Activated CD4-positive, alpha-beta T cell treated with anti-CD3 and anti-CD28 coated beads, Interleukin-2, amount 10 ng/mL, durations not matched to agents 24 days and 14 days (primary cell): ENCODE measurements at places on chromosomes 7 and 10. TPM values are rescaled to one million over a fixed set of nuclear protein-coding genes. Genes with fewer than 3 reads are reported as not detected.
A peak's percentile ranks its signal among the peaks of the same experiment; 100 is the strongest.

Gene STN1
- total RNA-seq = 23.6 and 24.1 TPM in 2 replicates

Gene PCGF5
- total RNA-seq = 42.1 and 45.4 TPM in 2 replicates

Gene CUBN
- 0.07 and 0.40 TPM in 2 replicates for total RNA-seq

Gene STOX1
- 0.76 and 0.82 TPM in 2 replicates for total RNA-seq

- H3K27ac ChIP-seq = no peak overlapping the region
- no peak for DNase-seq
- H3K36me3 ChIP-seq = no peaks in the 10 kb centered on the region
- peaks cover 4% of the 10 kb centered on the region for H3K27me3 ChIP-seq
Observed at GRCh38 chr10:132508581-132509443, 28.8 kb upstream of the INPP5A start.

DNA sequence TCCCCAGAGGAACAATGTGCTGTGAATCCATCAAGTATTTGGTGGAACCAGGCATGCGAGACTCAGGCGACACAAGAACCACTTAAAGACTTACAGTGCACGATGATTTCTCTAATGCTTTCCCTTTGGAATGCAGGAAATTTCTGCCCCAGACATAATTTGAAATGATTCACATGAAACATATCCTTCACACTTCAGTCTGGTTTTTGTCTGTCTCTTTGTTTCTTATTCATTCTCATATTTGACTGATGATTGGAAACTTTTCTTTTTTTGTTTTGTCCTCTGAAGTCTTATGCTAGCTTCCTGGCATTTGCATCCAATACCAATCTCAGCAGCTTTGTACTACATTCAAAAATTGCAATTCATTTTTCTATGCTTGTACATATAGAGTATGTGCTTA is 502.8 kb downstream of the PHTF2 start:
- H3K27me3 ChIP-seq = no peaks in the 10 kb centered on the region
- H3K4me3 ChIP-seq = no peak overlapping the region
- no peak overlapping the region for H3K27ac ChIP-seq
- H3K36me3 ChIP-seq = no peaks in the 10 kb centered on the region
- H3K4me1 ChIP-seq = no peaks in the 10 kb centered on the region

DNA sequence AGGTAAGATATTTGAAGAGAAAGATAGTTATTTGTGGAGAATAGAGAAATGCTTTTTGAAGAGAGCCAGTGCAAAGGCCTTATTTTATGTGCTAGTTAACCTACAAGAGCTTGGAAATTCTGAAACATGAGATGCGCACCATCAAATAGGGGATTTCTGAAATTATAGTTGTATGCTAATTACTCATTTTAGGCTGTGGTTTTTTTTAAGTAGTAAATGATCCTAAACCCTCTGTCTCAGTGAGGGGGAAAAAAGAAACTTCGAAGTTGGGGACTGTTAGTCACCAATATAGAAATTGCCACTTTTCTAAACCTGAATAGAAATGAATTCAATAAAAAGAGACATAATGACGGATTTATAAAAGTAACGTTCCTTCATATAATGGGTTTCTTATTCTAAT is 119.3 kb upstream of the MDFIC start:
- no peaks in the 10 kb centered on the region for H3K27me3 ChIP-seq
- peaks cover 1% of the 10 kb centered on the region for H3K36me3 ChIP-seq
- DNase-seq = no peak
- peaks cover 41% of the 10 kb centered on the region for H3K4me1 ChIP-seq
- H3K27ac ChIP-seq = peak overlapping the region; percentile 96
- peak overlapping the region; percentile 47 for H3K4me3 ChIP-seq

GRCh38 chr7:137717811-137718271 is 128.9 kb downstream of the DGKI start:
- H3K4me1 ChIP-seq = no peaks in the 10 kb centered on the region
- DNase-seq = no peak
- H3K27me3 ChIP-seq = no peaks in the 10 kb centered on the region
- H3K27ac ChIP-seq = no peak overlapping the region
